ENCODE measurements at places on chromosomes 6 and 20. TPM values are rescaled to one million over a fixed set of nuclear protein-coding genes. Genes with fewer than 3 reads are reported as not detected.

CARMIL1 gene
- 10.2 TPM for total RNA-seq

PSMB8 gene
- 77.3 TPM for total RNA-seq

CPNE5 gene
- 0.26 TPM for total RNA-seq

- peak; percentile 62 for DNase-seq
Measured at GRCh38 chr20:10864076-10864672, 190.4 kb upstream of the JAG1 start.

GRCh38 chr6:166005944-166006899, 161.4 kb downstream of the TBXT start:
- peak; percentile 93 for DNase-seq

FERMT1 gene
- total RNA-seq = 3.3 TPM

DNA sequence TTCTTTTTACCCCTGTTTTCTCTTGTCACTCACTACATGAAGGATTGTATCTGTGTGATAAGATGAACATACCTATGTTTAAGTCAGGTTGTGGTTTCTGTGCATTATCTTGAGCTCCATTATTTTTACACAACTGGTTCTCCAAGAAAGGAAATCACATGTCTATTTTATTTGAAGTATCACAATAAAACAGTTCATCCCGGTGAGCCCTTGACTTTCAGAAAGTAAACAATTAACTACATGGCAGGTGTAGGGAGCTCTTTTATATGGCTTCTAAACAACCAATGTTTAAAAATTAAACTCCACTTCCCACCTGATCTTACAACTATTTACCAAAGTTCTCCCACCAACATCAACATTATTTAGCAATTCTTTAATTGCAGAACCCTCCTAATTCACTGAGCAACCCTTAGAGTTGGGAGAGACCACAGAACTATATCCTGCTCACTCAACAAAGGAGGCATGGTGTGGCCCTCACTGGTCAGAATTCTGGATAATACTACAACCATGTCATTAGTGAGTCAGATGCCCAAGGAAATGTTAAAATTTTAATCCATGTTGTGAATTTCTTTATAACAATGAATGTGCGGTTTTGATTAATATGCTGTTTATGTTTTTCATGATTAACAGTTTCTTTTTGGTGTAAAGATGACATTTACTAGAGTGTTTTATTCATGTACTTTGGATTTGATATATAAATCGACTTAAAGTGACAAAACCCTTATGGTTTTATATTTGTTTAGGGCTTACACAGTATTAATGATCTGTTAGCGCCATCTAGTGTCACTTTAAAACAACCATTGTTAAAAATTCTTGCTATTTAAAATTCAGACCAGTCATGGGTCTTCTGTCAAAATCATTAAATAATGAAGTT, 50.0 kb upstream of the SCGN start:
- DNase-seq = peak; percentile 48

- peak; percentile 98 for DNase-seq
Measured at GRCh38 chr6:160972111-160972510, 19.5 kb upstream of the MAP3K4 start.

DNA sequence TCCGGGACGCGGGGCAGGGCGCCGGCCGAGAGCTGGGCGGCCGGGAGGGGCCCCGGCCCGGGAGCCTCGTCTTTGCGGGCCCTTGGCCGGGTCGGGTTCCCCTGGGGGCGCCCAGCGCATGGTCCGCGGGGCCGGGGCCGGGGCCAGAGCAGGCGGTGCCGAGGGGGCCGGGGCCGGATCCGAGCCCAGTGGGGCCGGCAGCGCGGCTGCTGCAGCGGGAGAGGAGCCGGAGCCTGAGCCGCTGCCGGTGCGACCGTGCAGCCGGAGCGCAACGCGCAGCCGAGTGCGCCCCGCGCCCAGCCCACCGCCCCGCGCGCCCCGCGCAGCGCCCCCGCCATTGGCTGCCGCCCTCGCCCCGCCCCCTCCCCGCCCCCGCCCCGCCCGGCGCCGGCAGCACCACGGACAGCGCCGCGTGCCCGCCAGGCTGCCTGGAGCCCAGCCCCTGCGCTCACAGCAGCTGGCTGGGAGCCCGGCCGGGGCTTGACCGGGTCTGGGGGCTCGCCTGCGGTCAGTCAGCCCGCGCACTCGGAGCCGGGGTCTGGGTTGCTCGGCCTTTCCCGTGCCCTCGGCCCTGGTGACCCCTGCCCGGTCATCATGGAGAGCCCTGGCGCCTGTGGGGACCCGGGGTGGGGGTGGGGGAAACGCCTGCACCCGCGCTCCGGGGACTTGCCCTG, at the start of gene HRH3:
Gene HRH3, minus strand, starts transcription at position 287 of the 674 bp plus-strand sequence. CDS start 308 bp downstream, outside the sequence.
- peak; percentile 16 for DNase-seq

- no peak for DNase-seq
Measured at GRCh38 chr6:52293067-52293466, 8.5 kb upstream of the MCM3 start.

DNA sequence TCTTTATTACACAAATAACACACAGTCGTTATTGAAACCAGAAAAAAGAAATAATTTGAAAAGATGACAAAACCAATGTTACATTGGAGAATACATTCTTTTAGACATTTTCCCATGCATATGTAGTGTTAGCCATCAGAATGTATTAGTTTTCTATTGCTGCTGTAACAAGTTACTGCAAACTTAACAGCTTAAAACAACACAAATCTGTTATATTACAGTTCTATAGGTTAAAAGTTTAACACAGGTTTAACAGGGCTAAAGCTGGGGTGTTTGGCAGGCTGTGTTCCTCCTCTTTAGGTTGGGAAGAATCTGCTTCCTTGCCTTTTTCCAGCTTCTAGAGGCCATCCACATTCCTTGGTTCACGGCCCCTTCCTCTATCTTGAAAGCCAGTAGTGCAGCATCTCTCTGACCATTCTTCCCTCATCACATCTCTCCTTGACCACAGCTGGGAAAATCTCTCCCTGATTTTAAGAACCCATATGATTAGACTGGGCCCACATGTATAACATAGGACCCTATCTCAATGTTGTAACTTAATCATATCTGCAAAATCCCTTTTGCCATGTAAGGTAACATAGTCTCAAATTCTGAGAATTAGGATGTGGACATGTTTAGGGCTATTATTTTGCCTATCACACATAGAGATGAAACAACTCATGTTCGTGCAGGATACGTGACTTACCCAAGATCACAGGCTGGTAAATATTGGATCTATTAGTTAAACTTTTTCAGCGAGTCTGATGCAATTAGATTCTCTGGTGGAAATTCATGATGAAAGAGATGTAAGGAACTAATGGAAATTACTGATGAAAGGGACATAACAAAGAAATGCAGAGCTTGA, 145.4 kb upstream of the TMEM170B start:
- DNase-seq = no peak

GRCh38 chr20:4814696-4815252, 93.1 kb downstream of the PRND start:
- DNase-seq = no peak

- no peak for DNase-seq
Measured at GRCh38 chr6:116355796-116356195, 15.0 kb upstream of the DSE start.

DNA sequence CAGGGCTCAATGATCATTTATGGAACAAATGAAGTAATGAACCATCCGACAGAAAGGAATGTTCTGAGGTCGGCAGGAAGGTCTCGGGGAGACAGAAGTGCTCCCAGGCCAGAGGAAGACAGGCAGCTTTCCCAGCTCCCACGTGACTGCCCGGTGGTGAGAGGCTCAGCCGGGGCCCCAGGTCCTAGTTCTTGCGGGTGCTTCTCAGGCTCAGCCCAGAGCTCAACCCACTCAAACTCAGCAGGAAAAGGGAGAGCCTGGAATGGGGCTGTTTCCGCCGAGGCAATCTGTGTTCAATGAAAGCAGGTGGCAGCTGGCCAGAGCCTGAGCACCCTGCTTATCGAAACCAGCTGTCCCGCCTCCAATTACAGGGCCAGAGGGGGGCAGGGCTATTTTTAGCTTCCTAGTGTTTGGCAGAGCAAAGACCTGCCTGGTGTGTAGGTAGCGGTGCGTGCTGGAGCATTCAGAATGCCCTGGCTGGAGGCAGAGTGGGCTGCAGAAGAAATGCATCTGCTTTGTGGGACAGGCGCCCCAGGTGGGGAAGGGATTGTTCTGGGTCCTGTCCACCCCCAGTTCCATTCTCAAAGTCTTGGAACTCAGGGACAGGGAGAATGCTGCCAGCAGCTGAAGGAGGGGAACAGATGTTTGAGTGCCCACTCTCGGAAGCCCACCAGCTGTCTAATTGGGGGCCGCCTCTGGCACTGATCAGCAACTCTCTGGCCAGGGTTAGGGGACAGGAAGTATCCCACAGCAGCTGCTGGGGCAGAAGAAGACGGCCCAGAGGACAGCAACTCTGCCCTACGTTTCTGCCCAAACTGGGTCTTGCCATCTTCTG, 145.1 kb downstream of the PREX1 start:
- DNase-seq = peak; percentile 94

ZBTB12 gene
- 13.2 TPM for total RNA-seq

Measured in fibroblast of lung (primary cell).